OCI-M1 (cell line): ENCODE measurements at places on chromosomes 5 and 9.

DNA sequence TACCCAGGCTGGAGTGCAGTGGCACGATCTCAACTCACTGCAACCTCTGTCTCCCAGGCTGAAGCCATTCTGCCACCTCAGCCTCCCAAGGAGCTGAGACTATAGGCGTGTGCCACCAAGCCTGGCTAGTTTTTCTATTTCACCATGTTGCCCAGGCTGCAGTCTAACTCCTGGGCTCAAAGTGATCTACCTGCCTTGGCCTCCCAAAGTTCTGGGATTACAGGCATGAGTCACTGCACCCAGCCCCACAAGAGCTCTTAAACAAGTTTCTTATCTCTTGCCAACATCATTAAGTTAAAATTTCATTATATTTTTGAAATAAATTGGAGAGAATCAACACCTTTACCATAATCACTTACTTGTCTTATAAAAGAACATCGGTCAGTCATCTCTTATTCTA lies 280.3 kb downstream of the ARHGEF28 start:
- DNase-seq: no peak

DNA sequence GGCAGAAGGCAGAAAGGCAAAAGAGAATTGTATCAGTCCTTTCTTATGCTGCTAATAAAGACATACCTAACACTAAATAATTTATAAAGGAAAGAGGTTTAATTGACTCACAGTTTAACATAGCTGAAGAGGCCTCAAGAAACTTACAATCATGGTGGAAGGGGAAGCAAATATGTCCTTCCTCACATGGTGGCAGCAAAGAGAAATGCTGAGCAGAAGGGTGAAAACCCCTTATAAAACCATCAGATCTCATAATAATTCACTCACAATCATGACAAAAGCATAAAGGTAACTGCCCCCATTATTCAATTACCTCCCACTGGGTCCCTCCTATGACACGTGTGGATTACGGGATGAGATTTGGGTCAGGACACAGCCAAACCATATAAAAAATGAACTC lies 312.5 kb upstream of the PTGER4 start:
- no peak for DNase-seq

GRCh38 chr9:132984202-132985070 lies 5.9 kb downstream of the GFI1B start:
- peak; percentile 91 for DNase-seq

DNA sequence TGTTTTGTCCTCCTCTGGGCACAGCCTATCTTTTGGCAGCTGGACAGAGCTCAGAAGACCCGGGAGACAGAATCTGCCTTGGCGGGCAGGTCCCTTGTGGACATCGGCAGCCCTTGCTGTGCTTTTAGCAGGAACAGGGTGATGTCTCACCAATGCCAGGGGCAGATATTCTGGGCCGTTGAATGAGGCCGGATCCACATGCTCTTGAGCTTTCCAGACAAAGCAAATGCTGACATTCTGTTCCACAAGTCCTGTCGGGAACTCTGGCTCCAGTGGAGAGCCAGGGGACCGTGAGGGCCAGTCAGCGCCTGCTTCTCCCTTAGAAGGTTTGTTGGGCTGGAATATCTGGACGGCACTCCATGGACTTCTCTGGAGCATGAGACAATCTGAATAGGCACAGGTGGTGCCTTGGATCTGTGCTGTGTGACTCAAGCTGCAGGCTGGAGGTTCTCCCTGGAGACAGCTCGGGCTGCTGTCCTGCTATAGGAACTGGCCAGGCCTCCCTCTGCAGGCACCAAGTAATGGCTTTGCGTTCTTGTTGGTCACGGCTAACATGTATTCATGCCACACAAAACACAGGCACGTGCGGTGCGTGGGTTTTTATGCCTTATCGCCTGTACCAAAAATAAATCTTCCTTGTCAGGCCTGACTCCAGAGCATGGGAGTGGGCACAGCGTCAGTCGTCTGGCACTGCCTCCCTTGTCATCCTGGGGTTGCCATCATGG lies 80.3 kb downstream of the GADD45G start:
- DNase-seq: no peak

GRCh38 chr5:163913548-163913947 lies 408.1 kb downstream of the MAT2B start:
- peak; percentile 78 for DNase-seq

GRCh38 chr9:74771262-74771585 lies 116.5 kb downstream of the TRPM6 start:
- no peak for DNase-seq

DNA sequence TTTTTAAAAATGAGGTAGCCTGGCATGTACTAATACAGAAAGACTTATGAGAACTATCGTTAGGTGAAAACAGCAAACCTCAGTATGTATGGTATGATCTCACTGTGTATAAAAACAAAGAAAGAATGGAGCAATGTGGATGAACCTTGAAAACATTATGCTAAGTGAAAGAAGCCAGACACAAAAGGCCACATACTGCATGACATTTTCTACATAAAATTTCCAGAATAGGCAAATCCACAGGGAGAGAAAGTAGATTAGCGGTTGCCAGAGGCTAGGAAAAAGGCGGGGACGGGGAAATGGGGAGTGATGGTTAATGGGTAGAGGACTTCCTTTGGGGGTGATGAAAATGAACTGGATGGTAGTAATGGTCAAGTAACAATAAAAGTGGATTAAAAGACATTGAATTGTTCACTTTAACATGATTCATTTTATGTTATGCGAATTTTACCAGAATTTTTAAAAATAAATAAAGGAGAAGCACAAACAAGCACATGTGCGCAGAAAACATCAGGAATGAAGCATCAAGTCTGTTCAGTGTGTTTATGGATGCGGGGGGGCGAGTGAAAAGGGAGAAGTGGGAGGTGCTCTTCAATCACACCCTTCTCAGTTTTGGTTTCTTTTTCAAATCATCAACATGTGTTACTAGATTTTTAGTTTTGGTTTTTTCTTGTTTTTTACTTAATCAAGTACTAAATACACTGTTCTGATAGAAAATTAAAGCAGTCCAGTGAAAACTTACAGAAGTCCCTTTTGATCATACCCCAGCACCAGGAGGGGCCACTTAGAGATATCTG lies 16.3 kb downstream of the ROR2 start:
- DNase-seq: peak; percentile 29
